Fibroblast of the aortic adventitia (primary cell): ENCODE measurements at places on chromosomes 12 and 14. TPM values are rescaled to one million over a fixed set of nuclear protein-coding genes. Genes with fewer than 3 reads are reported as not detected.

The IL31 gene
- not detected in 2 replicates for total RNA-seq

The BRF1 gene
- total RNA-seq, result 28.8 and 49.4 TPM in 2 replicates

The B4GALNT1 gene
- 1.7 and 6.9 TPM in 2 replicates for total RNA-seq

- no peak for DNase-seq
These were observed 5.1 kb upstream of the TUNAR start for GRCh38 chr14:95871531-95871930.

The LRRC10 gene
- not detected in 2 replicates for total RNA-seq

DNA sequence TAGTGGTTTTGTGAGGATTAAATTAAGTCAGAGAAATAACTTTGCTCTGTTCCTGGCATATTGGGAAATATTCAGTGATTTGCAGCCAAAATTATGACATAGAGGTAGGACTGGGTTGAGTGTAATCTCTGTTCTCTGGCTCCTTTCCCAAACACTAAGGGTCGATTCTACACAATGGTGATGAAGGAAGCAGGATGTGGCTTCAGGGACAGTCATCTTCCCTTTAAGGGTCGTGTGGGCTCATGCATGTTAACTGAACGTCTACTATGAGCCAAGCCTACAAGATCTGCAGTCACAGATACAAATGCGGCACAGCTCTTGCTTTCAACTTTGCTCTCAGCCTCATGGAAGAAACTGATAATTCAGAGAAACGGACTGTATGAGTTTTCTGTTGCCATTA is 381.6 kb downstream of the VRK1 start:
- DNase-seq, result peak; percentile 2

- no peak for DNase-seq
These were observed 39.0 kb downstream of the PLXNC1 start for GRCh38 chr12:94187361-94187760.

GRCh38 chr12:108055141-108055540 is 73.9 kb upstream of the WSCD2 start:
- no peak for DNase-seq

The KLRC1 gene
- total RNA-seq, result not detected in 2 replicates

The RNASE7 gene
- total RNA-seq, result not detected in 2 replicates

DNA sequence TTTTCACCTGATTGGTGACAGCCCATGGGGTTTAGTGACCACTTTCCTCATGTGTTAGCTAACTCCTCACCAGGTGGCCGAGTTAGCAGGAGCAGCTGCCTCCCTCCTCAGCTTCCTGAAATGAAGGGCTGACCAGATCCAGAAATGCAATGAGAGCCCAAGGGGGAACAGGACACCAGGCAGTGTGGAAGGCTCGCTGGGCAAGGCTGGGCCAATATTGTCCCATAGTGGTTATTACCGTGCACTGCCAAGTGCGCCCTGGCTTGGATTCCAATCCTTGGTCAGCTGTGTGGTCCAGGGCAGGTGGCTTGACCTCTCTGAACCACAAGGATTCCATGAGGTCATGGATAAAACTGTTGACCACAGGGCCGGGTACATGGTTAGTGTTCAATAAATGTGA is 3.6 kb upstream of the HSPB8 start:
- DNase-seq, result no peak

The LRR1 gene
- 10.6 and 33.4 TPM in 2 replicates for total RNA-seq
